Stimulated activated CD4-positive, alpha-beta T cell treated with anti-CD3 and anti-CD28 coated beads, TNF-alpha, amount 100 ng/mL, for 48 hours (primary cell): ENCODE measurements at places on chromosomes 1 and 21.

DNA sequence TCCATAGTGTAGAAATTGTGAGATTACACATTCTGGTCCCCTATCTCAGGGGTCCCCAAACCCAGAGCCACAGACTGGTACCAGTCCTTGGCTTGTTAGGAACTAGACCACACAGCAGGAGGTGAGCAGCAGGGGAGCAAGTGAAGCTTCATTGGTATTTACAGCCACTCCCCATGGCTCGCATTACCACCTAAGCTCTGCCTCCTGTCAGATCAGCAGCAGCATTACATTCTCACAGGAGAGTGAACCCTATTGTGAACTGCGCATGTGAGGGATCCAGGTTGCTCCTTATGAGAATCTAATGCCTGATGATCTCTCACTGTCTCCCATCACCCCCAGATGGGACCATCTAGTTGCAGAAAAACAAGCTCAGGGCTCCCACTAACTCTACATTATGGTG, 229.7 kb upstream of the IRF2BP2 start:
- no peak for DNase-seq

DNA sequence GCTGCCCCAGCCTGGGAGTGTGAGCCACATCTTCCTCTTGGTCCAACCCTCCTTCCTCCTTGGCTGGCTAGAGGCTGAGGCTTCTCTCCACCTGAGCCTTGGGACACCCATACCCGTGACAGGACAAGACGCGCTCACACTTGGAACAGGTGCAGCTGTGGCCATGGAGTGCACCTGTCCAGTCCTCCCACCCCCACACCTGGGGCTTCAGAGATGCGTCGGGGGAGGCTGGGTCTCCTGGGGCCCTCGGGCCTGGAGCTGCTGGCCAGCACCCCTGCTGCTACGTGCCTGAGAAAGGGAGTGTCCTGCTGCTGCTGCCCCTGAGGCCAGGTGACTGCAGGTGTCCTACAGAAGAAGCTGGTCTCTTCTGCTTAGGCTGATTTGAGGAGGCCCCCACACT, 37.0 kb upstream of the TMEM52 start:
- DNase-seq, result no peak

- no peak for DNase-seq
Observed at GRCh38 chr1:43452789-43453441, 816 bp downstream of the HYI start.

DNA sequence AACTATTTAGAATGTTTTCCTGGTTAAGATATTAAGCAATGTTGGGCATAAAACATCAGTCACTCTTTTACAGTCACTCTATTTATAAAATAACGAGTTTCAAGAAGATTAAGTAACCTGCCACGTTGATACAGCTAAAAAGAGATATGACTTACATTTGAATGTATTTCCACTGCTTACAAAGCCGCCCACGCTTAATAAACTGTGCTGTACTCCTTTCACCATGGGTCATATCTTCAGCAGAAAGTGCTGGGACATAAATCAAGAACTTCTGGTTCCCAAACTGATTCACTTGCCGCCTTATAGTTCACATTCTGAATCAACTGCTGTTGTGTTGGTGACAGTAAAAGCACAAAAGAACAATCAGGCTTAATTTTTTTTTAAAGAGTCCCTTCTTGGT, 666.7 kb downstream of the NCAM2 start:
- DNase-seq, result no peak

GRCh38 chr1:168454211-168454815, 89.5 kb downstream of the XCL2 start:
- DNase-seq, result no peak

- DNase-seq, result no peak
Observed at GRCh38 chr21:46004168-46004861, 22.7 kb downstream of the COL6A1 start.

DNA sequence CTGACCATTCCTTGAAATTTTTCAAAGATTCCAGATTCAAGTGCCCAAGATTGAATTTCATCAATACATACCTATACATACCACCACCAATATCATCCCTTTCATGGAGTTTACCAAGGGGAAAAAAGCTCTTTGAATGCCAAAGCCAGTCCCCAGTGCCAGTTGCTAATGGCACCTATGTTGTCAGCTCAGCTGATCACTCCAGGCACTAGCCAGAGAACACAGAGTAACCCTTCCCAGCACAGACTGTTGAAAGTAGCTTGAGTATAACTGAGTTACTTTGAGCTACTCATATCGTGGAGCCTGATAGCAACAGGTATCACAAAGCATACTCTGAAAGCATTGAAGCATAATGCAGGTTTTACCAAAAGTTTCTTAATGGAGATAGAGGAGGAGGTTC, 133.9 kb upstream of the NFIA start:
- no peak for DNase-seq

DNA sequence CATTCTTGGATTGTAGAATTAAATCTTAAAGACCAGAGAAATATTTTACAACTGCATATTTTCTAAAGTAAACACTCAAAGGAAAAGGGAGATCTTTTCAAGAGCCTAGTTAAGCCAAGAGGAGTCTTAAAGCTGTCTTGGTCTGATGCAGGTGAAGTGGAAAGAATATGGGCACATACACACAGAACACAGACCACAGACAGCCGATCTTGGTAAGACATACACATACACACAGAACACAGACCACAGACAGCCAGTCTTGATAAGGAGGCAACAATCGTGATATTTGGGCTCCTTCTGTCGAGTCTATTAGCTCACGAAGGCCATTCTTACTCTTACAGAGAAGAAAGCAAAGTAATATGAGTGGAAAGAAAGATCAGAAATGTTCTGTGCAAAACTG, 1153.9 kb upstream of the TMPRSS15 start:
- no peak for DNase-seq

- DNase-seq, result no peak
Observed at GRCh38 chr1:48794816-48795215, 18.1 kb upstream of the BEND5 start.

DNA sequence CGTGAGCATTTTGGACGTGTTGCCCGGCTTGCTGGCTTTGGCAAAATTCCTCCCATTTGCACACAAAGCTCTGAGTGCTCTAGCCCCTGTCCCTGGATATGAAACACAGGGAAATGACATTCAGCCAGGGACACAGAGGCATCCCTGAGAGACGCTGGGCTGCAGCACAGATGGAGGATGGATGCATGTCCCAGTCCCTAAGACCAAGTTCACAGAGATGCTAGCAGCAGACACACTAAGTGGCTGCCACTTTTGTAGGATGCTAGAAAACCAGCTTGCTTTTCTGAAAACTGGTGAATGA, 12.5 kb downstream of the ACTRT2 start:
- no peak for DNase-seq

DNA sequence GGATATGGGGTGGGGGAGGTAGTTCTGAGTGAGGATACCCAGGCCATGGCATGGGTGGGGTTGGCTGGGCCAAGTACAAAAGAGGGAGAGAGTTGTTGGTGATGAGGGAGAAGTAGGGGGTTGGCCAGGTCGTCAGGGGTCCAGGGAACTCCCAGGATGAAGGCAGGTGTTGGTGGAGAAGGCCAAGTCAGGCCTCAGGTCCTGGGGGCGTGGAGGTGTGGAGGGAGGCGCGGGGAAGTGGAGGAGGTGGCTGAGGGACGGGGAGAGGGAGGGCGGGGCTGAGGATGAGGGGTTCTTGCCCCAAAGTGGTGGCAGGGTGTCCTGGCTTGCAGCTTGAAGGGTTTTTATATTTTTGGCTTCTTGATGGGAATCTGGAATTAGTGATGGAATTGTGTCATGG, 61.1 kb downstream of the FOXO6 start:
- DNase-seq, result no peak

DNA sequence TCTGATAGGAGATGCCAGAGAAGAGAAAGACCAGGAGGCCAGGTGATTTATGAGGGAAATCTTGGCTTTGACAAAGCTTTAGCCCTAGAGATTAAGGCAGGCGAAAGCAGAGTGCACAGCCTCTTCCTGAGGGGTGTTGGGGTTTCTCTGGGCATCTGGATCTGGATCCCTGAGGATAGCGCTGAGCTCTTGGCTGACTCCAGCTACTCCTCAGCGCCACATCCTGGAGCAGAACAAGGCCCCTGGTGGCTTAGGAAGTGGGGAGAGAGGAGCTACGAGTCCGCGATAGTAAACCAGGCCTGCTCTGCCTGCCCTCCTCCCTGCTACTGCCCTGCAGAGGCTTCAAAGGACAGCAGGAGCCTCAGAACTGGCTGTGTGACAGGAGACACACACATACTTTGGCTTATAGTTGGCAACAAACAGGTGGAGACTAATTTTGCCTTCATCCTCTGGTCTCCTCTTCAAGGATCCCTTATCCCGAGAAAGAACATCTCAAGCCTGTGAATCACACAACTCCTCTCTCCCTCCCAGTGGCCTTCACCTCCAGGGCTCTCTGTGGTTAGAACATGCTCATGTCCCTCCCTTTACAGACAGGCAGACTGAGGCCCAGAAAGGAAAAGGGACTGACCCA, 66.9 kb downstream of the TRABD2B start:
- no peak for DNase-seq

GRCh38 chr1:6224718-6225117, 11.0 kb downstream of the ICMT start:
- DNase-seq, result no peak

DNA sequence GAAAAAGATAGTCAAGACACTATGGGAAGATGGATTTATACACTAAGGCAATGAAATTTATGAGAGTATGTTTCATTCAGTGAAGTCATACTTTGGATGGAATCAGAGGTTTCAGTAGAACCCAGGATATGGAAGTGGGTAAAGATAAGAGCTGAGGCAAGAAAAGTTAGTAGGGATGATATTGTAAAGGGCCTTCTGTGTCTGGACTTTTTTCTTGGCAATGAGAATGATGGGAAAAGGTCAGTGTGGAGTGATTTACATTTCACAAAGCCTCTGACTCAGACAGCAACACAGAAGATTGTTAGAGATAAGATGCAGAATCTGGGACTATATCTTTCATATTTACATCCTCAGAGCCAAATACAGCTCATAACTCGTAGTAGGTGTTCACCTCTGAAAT, 32.1 kb downstream of the SH3BGR start:
- no peak for DNase-seq
